Stimulated activated CD8-positive, alpha-beta memory T cell treated with anti-CD3 and anti-CD28 coated beads, Interleukin-15, amount 100 ng/mL, for 24 hours (primary cell): ENCODE measurements at places on chromosomes 1 and 21.

GRCh38 chr21:41570791-41571355 lies 62.9 kb upstream of the TMPRSS2 start:
- no peak for DNase-seq

GRCh38 chr1:1332774-1333480 lies 1.8 kb downstream of the TAS1R3 start:
- no peak for DNase-seq

- DNase-seq: no peak
Observed at GRCh38 chr1:103194060-103194459, 85.7 kb upstream of the COL11A1 start.

GRCh38 chr1:181044449-181044966 lies 10.7 kb downstream of the MR1 start:
- no peak for DNase-seq

- DNase-seq: peak; percentile 6
Observed at GRCh38 chr1:21217812-21218596, 41.3 kb upstream of the EIF4G3 start.

DNA sequence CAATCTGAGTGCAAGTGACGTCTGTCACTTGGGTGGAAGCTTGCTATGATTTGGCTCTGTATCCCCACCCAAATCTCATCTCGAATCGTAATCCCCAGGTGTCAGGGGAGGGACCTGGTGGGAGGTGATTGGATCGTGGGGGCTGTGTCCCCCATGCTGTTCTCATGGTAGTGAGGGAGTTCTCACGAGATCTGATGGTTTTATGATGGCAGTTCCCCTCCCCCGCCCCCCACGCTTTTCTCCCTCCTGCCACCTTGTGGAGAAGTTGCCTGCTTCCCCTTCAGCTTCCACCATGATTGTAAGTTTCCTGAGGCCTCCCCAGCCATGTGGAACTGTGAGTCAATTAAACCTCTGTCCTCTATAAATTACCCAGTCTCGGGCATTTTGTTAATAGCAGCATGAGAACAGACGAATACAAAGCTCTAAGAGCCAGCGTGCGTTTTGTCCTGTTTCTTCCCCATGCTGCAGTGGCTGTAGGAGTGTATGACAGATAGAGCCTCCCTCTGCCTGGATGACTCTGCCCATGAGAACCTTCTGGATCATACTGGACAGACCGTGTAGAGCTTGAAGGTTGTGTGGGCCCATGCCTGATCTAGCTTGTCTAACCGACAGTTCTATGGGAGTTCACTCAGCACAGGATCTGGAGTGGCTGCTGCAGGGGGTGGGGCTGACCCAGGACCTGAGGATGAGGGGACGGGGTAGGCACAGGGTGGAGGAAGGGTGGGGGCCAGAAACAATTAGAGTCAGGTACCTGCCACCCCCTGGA lies 139.7 kb upstream of the ERRFI1 start:
- no peak for DNase-seq

DNA sequence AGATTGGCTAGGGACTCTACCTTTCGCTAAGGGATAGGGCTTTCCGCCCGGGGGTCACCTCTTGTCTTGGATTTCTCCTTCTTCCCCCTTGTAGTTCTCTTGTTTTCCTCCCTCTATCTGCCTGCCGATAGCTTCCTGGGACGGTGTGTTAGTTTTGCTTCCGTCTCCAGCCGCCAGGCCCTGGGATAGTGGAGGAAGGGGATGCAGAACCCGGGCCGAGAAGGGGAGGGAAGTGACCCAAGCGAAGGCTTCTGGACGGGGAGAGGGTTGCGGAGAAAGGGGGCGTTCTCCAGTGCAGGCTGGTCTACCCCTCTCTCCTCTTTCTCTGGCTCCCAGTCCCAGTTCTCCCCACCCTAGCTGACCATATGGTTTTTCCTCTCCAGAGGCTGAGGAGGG lies 871 bp downstream of the TUFT1 start:
- DNase-seq: no peak

DNA sequence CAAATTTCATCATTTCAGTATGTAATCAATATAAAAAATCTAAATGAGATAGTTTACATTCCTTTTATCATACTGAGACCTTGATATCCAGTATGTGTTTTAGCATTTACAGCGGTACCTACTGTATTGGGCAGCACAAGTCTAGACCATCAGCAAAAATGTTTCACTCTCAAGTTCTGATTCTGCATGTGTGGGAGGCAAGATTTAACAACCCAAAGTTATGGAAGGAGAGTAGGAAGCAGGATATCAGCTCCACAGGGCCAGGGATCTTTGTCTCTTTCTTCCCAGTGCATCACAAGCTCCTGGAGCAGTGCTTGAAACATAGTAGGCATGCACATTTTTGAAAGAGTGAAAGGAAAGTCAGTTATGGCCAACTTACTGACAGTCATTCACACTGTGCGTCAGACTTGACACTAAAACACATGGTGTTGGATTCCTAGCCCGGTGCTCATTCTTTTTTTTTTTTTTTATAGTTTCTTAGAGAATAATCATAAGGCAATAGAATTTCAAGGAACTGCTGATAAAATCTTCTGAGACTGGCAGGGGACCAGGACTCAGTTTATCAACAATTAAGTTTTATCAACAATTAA lies 6.1 kb downstream of the TENT5C start:
- DNase-seq: no peak

DNA sequence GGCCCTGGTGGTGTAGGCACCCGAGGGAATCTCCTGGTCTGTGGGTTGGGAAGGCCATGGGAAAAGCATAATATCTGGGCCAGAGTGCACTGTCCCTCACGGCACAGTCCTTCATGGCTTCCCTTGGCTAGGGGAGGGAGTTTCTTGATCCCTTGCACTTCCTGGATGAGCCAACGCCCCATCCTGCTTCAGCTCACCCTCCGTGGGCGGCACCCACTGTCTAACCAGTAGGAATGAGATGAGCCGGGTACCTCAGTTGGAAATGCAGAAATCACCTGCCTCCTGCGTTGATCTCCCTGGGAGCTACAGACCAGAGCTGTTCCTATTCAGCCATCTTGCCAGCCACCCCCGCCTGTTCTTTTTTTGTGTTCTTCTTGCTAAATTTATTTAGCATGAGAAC lies 134.4 kb downstream of the LEPR start:
- DNase-seq: no peak

DNA sequence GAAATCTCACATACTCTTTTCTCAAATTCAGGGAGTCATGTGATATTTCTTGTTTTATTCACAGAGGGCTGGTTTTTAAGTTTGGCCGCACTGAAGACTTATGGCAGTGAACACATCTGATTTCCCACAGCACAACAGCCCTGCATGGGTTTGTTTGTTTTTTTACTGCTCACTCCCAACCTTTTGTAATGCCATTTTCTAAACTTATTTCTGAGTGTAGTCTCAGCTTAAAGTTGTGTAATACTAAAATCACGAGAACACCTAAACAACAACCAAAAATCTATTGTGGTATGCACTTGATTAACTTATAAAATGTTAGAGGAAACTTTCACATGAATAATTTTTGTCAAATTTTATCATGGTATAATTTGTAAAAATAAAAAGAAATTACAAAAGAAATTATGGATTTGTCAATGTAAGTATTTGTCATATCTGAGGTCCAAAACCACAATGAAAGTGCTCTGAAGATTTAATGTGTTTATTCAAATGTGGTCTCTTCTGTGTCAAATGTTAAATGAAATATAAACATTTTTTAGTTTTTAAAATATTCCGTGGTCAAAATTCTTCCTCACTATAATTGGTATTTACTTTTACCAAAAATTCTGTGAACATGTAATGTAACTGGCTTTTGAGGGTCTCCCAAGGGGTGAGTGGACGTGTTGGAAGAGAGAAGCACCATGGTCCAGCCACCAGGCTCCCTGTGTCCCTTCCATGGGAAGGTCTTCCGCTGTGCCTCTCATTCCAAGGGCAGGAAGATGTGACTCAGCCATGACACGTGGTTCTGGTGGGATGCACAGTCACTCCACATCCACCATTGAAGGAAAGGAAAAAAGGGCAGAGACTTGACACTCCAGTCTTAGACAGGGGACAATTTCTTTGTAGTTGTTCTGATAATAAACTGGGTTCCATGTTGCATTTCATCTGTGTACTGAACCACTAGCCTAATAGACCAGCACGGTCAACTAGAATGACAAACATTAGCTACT lies 22.8 kb downstream of the TMEM50A start:
- no peak for DNase-seq

DNA sequence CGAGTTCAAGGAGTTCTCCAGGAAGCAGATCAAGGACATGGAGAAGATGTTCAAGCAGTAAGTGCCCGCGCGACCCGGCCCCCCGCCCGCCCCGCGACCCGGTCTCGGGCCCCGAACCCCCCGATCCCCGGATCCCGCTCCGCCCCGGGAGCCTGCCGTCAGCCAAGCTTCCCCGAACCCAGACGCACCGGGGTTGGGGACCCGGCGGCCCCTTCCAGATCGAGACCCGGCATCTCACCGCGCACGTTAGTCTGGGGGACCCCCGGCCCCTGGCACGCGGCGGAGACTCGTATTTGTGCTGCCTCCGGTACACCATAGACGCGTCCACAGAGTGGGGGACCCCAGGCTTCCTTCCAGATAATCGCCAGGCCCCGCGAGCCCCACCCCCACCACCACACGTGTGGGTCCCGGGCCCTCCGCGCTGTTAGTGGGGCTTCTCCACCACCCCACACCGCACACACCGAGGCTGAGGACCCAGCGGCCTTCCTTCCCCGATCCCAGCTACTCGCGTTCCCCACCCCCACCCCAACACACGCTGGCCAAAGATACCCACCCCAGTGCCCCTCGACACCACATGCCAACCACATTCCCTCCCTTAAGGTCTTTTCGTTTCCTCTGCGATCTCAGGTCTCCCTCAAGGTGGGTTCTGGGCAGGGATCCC lies 665 bp downstream of the EFHD2 start:
- DNase-seq: no peak

DNA sequence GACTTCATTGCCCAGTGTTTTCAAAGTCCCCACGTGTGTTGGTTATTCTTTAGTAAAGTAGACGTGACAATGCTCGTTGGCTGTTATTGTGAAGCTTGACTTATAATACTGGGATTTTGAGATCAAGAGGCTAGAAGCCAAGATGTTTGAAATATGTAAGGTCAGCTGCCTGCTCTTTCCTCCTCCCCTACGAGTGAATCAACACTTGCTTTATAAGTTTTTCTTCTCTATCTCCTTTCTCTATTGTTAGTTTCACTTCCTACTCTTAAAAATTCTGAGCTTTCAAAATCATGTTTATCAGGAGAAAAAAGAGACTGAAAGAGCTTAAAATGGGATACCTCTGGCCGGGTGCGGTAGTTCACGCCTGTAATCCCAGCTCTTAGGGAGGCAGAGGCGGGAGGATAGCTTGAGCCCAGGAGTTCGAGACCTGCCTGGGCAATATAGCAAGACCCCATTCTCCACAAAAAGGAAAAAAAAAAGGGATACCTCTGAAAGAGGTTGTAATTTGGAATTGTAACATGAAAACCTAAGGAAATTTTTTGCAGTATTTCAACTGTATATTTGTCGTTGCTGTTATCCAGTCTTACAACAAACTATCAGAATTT lies 72.0 kb downstream of the EPB41 start:
- no peak for DNase-seq

DNA sequence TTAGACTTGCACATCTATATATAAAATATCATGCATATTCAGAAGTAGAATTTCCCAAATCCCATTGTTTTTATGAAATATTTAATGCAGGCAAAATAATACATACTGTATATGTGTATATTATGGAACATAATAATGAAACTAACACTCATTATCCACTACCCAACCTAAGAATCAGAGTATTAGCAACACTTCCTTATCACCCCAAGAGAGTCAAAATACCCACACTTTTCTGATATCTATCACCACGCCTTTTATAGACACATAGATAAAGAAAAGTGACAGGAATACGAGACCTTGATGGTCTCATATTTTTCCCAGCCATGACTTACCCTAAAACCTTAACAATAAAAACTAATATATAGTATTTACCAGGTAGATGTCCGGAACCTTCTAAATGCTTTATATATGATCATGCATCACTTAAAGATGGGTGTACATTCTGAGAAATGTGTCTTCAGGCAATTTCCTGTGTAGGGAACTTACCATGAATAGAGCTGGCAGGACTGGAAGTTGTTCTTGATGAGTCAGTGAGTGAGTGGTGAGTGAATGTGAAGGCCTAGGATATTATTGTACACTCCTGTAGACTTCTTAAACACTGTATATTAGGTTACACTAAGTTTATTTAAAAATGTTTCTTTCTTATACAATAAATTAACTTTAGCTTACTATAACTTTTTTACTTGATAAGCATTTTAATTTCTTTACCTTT lies 45.5 kb downstream of the TNFSF4 start:
- no peak for DNase-seq

- DNase-seq: no peak
Observed at GRCh38 chr1:220775240-220775853, 11.4 kb upstream of the MTARC1 start.

DNA sequence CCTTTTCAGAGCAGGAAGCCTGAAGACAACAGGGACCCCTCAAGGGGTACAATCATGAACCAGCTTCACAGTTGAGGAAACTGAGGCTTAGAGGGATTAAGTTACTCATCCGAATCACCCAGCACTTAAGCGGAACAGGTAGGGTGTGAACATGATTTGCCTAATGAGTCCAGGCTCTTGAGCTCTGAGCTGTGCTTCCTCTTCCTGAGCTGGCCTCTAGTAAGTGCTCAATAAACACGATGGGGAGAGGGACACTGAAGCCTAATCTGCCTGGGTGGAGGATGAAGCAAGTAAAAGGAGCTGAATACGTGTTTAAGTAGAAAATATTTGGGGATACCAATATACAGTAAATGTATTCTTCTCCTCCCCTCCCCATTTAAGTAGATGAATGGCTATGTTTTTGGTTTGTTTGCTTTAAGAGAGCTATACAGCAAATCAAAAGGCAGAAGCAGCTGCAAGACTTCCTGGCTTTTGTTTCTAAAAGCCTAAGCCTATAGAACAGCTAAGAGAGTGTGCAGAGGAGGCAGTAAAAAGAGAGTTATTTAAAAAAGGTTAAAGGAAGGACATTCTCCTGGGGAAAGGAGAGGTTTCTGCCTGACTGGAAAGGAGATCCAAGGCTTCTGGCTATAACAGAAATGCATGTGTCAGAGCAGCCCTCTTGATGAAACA lies 20.5 kb downstream of the STPG1 start:
- no peak for DNase-seq

DNA sequence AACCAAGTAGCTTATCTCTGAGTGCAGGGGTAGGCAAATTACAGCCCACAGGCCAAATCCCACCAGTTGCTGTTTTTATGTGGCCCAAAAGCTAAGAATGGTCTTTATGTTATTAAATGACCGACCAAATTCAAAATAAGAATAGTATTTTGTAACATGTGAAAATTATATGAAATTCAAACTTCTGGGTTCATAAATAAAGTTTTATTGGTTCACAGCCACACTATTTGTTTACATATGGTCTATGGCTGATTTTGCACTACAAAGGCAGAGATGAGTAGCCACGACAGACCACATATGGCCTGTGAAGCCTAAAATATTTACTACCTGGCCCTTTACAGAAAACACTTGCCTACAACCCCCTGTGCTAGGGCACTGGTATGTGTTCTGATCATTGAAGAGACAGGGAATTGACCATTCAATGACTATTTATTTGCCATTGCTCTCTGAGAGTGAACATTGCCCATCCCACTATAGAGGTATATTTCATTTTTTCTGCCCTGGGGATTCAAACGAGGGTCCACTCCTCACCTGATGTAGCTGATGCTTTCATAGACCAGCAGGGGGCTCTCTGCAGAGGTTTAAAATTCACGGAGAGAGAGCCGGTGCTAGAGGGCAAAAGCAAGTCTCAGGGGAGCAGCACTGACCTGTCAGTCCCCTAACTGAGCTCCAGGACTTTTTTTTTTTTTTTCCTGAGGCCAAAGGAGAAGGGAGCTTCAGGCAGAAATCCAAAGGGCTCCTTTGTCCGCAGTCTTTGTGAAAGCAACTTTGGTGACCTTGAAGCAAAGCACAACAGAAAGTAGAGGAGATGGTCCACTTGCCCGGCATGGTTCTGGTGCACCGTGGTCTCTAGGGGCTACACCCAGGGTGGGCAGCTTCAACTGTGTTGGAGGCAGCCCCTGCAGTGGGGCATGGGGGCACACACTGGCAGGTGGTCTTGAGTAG lies 7.3 kb upstream of the GNL2 start:
- DNase-seq: no peak
